ENCODE measurements at places on chromosomes 2 and 18.

- no peak for DNase-seq
- H3K27ac ChIP-seq: no peak overlapping the region
- H3K4me3 ChIP-seq: no peak overlapping the region
- H3K27me3 ChIP-seq: no peaks in the 10 kb centered on the region
Observed at GRCh38 chr2:179605341-179605740, 256.1 kb downstream of the ZNF385B start.

DNA sequence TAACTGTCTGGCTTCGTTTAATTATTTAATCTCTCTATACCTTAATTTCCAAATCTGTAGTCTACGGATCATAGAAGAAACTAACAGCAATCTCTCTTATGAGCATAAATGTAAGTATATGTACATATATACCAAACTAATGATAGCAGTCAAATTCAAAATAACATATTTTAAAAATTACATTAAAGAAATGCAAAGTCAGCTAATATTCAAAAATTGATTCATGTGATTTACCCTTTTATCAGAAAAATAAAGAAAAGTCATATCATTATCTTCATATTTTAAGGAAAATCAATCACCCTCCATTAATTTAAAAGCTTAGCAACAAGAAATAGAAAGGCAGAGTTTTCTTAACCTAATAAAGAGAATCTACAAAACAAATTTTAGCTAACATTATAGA lies 575.9 kb downstream of the IRS1 start:
- no peaks in the 10 kb centered on the region for H3K4me1 ChIP-seq
- no peaks in the 10 kb centered on the region for H3K36me3 ChIP-seq
- H3K27ac ChIP-seq: no peak overlapping the region
- H3K27me3 ChIP-seq: peaks cover 6% of the 10 kb centered on the region
- no peak overlapping the region for H3K4me3 ChIP-seq

GRCh38 chr2:152284398-152284797 lies 50.6 kb upstream of the FMNL2 start:
- no peaks in the 10 kb centered on the region for H3K4me1 ChIP-seq
- peaks cover 8% of the 10 kb centered on the region for H3K27me3 ChIP-seq
- DNase-seq: no peak
- H3K4me3 ChIP-seq: no peak overlapping the region

GRCh38 chr2:74834792-74835755 lies 1.1 kb downstream of the HK2 start:
- DNase-seq: peak; percentile 88
- no peaks in the 10 kb centered on the region for H3K27me3 ChIP-seq
- peaks cover 58% of the 10 kb centered on the region for H3K4me1 ChIP-seq
- H3K4me3 ChIP-seq: peak overlapping the region; percentile 89

- no peaks in the 10 kb centered on the region for H3K36me3 ChIP-seq
- no peaks in the 10 kb centered on the region for H3K27me3 ChIP-seq
- H3K27ac ChIP-seq: no peak overlapping the region
- H3K4me1 ChIP-seq: peaks cover 37% of the 10 kb centered on the region
- H3K4me3 ChIP-seq: no peak overlapping the region
Observed at GRCh38 chr2:204876311-204876710, 331.0 kb downstream of the PARD3B start.

Data from activated CD4-positive, alpha-beta T cell treated with anti-CD3 and anti-CD28 coated beads for 36 hours (primary cell).